ENCODE measurements at places on chromosomes 11 and 22.

GRCh38 chr11:103623933-103624332, 412.5 kb upstream of the DDI1 start:
- no peak for DNase-seq

DNA sequence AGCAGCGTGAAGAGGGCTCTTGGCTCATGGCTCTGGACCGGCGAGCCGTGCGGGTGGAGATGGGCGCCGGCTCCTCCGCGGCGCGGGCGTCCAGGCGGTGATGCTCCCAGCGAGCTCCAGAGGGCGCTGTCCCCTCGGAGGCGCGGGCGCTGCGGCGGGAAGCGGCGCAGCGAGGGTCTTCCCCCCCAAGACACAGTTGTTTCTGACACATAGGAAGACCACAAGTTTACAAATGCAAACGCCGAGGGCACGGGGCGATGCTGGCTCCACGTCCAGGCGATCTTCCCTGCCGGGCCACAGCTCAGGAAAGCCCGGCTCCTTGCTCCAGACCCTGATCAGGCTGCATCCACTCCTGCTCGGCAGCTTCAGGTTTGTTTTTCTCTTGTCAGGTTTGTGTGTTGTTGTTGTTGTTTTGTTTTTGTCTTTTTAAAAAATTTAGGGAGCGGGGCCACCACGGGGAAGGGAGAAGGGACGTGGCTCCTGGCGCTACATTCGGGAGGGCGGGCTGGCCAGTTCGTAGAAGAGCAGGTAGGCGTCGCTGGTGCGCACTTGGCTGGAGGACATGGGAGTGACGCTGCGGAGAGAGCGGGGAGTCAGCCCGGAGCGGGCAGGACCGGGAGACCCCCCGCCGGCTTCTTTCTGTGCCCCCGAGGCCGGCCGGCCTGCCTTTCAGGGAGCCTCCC, 10.0 kb upstream of the MFRP start:
- DNase-seq: peak; percentile 69

GRCh38 chr11:97570636-97571035, 1180.8 kb downstream of the JRKL start:
- no peak for DNase-seq

- DNase-seq: no peak
Observed at GRCh38 chr22:33542153-33542552, 378.1 kb downstream of the LARGE1 start.

- no peak for DNase-seq
Observed at GRCh38 chr22:26597480-26597879, 7.5 kb upstream of the TPST2 start.

- DNase-seq: no peak
Observed at GRCh38 chr22:41768430-41768829, 32.0 kb upstream of the CCDC134 start.

DNA sequence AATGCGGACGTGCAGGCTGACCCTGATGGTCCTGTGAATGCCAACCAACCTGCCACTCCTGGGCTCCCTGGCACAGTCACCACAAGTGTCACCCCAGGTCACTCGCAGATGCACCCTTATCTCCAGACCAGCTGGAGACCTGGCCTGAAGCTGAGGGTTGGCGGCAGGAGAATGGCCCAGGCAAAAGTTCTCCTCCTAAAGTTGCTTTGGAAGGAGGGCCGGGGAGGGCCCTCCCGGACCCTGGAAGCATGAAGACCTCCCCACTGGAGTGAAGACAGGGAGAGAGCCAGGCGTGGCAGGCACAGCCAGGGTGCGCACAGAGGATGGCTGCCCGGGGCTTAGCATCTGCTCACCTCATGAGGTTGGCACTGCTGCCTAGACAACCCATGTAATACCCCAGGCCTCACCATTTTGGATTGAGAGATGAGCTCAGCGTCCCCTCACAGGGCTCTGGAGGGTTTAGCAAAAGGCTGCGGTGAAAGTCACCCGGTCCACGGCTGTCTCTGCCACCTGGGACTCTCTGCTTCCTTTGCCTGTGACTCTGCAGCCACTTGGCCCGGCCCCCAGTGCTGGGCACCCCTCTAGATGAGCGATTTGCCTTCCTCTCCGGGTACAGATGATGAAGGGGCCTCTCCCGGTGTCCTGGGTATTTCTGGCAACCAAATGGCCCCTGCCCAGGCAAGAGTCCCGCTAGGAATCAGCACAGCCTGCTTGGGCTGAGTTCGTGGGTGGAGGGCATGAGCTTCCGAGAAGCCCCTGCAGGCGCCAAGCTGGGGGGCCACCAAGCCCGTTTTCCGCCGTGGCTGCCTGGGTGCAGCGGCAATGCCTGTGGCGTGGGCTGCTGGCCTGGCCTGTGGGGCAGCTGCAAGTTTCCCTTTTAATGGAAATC, 48.3 kb upstream of the SEPTIN5 start:
- DNase-seq: no peak

- DNase-seq: no peak
Observed at GRCh38 chr11:29119707-29120618, 896.9 kb downstream of the KCNA4 start.

DNA sequence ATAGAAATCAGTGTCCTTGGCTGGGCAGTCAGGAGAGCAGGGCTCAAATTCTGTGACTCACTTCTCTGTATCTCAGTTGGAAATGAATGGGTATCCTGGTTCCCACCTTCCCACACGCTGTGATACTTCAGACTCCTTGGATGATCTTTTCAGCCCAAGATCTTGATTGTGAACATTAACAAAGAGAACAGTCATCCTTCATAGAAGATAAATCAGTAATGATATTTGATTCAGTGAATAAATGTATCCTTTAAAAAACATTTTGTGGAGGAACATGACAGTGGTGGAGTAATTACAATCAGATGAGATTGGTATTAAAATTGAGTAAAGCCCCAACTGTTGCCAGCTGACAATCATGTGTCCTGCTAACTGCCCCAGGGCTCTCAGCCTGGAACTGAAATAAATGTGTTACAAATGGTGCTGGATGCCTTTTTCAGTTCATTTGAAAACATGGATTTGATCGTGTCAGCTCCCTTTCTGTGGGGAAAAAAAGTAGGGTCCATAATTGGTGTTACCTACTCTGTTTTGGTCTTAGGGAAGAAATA, 72.9 kb upstream of the OR5AN1 start:
- no peak for DNase-seq

GRCh38 chr11:123672568-123672967, 18.1 kb upstream of the SCN3B start:
- no peak for DNase-seq

- DNase-seq: no peak
Observed at GRCh38 chr11:115942011-115942410, 437.8 kb upstream of the CADM1 start.

DNA sequence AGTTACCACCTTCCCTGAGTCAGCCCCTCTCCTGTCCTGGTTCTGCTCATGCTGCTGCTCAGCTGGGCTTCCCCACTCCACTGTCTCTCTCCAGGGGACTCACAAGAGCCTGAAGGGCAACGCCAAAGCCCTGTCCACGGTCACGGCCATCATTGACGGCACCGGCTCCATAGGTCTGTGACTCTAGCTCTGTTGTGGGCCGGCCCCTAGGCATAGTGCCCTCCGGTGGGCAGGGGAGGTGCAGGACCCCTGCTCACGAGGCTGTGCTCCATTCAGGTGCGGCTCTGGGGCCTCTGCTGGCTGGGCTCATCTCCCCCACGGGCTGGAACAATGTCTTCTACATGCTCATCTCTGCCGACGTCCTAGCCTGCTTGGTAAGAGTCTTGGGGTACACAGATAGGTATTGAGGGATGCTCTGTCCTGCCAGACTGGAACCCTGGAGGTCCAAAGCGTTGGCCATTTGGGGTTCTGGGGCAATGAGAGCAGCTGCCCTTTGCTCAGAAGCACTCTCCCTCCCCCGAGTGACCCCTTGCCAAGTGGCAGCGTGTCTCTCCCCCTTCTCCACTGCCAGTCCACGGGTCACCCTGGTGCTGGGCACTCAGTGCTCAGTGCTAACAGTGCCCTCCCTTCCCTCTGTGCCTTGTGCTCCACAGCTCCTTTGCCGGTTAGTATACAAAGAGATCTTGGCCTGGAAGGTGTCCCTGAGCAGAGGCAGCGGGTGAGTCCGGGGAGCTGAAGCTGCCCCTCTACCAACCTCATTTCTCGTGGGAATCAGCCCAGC, 22.4 kb downstream of the SLC37A2 start:
- no peak for DNase-seq

DNA sequence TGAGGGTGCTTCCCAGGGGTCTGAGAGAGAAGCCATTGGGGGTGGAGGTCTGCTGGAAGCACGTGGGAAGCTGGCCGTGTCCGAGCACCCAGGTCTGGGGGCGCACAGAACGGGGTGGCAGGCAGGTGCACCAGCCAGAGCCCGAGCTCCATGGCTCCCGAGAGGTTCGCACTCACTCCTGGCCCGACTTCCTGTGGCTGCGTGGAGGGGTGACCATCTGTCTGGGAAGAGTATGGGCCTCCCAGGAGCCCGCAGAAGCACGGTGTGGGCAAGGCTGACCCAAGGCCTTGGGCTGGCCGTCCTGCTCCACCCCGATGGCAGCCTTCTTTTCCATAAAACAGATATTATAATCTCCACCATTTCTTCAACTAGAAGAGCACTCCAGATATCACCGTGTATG, 256.0 kb upstream of the B3GAT1 start:
- no peak for DNase-seq

GRCh38 chr11:108218455-108218854, 4.0 kb downstream of the NPAT start:
- DNase-seq: no peak

DNA sequence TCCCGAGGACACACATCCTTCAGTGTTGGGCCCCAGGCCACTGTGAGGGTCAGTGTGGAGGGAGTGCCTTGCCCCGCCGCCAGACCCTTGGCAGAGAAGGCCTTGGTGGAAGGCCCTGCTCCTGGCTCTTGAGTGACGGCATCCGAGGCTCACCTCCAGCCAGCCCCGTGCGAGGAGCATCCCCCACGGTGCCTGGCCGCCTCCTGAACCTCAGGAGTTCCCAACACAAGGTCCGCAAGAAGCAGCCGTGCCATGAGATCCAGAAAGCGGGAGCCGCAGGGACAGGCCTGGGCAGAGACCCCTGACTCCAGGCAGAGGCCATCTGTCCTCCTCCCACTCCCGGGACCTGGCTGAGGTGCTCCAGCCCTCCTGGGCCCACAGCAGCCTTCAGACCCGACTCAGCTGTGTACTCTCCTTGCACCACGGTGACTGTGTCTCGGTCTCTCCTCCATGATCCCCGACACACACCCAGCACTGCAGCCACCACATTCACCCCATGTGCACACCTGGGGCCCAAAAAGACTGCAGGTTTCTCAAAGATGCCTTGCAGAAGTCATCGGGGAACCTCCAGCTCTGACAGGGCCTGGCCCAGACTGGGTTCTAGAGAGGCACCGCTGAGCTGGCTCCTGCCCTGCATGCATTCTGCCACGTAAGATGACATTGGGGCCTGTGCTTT, 870.2 kb downstream of the BRD1 start:
- no peak for DNase-seq

- DNase-seq: no peak
Observed at GRCh38 chr11:3885855-3886254, 30.4 kb downstream of the STIM1 start.

Data from activated CD4-positive, alpha-beta T cell treated with anti-CD3 and anti-CD28 coated beads for 4 hours (primary cell).